ENCODE measurements at places on chromosomes 7 and 10.

DNA sequence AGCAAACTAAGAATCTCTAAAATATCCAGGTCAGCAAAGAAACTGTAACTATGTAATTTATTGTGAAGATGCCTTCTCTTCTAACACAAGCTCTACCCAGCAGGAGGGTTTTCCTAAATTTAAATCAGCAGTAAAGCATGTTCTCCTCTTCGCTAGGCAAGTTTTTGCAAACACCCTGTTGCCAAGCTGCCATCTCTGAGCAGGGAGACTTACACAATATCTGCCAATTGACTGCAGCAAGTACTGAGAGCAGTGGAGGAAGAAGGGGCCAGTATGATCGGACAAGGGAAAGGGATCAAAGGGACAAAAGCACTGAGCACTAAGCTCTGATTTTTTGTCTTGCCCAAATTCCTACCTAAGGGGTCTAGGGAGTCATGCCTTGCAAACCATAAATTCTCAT, 16.0 kb upstream of the LANCL2 start:
- no peak for DNase-seq

- no peak for DNase-seq
Observed at GRCh38 chr7:130648580-130648979, 20.0 kb downstream of the COPG2 start.

DNA sequence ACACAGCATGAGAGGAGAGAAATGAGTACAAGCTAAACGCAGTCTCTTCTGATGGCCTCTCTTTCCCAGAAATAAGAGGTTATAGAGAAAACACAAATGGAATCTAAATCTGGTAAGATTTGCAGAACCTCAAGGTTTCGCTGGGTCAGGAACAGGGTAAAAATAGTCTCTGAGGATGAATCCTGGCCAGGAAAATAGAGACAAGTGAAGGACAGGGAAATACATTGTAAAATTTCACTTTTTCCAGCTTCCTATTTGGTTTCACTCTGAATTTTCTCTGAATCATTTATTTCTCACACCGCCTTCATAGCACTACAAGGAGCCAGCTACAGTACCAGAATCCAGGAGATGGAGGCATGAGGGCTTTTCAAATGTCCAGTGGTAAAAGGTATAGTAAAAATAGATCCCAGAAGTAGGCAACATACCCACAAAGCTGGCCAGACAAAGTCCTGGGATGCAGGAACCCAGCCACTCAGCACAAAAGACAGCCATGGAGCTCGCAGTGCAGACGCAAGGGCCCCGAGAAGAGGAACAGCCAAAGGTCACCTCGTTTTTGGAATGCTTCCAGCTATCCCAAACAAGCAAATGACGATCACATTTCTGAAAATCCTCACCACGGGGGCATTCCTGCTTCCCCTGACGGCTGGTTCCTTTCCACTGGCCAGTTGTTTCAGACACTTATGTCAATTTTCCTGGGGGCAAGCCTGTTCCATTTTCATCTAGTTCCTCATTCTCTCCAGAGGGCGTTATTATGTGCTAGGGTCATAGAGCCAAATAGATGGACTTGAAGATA, 21.5 kb upstream of the IKZF1 start:
- no peak for DNase-seq

DNA sequence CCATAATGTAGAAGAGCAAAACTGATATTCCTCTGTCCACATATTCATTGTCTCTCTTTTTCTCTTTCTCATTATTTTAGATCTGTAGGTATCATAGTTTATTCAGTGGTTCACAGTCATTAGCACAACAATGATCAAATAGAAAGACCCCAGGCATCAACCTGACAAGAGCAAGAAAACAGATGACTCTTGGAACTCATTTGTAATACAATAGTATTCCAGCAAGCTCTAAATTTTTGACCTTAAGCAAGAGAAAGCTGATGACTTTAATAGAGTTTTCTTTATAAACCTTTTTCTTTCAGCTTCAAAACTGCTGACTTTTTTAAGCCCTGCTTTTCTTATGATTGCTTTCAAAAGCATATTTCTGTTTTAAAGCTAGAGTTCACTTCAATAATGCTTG, 507.5 kb upstream of the SORCS1 start:
- DNase-seq = no peak

GRCh38 chr10:24351961-24352360, 143.0 kb downstream of the KIAA1217 start:
- DNase-seq = no peak

- no peak for DNase-seq
Observed at GRCh38 chr7:130945411-130945811, 211.4 kb upstream of the KLF14 start.

DNA sequence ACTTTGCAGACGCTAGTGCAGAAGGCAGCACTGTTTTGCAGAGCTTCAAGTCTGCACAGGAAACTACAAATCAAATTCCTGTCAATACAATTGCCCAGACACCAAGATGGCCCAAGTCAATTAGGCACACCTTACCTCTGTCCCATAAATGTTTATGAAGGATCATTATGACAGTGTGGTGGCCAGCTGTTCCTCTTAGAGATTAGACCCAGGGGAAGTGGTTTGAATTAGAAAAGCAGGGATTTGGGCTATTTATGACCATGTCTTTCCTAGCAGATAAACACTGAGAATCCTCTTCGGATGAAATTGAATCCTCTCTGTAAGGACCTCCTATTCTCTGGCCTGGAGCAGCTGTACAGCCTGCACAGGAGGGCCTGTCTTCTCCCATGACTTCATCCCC, 9.9 kb upstream of the NEUROG3 start:
- no peak for DNase-seq

- DNase-seq = no peak
Observed at GRCh38 chr10:22501413-22501812, 156.1 kb downstream of the SPAG6 start.

GRCh38 chr7:94059746-94060145, 55.6 kb upstream of the BET1 start:
- peak; percentile 72 for DNase-seq

DNA sequence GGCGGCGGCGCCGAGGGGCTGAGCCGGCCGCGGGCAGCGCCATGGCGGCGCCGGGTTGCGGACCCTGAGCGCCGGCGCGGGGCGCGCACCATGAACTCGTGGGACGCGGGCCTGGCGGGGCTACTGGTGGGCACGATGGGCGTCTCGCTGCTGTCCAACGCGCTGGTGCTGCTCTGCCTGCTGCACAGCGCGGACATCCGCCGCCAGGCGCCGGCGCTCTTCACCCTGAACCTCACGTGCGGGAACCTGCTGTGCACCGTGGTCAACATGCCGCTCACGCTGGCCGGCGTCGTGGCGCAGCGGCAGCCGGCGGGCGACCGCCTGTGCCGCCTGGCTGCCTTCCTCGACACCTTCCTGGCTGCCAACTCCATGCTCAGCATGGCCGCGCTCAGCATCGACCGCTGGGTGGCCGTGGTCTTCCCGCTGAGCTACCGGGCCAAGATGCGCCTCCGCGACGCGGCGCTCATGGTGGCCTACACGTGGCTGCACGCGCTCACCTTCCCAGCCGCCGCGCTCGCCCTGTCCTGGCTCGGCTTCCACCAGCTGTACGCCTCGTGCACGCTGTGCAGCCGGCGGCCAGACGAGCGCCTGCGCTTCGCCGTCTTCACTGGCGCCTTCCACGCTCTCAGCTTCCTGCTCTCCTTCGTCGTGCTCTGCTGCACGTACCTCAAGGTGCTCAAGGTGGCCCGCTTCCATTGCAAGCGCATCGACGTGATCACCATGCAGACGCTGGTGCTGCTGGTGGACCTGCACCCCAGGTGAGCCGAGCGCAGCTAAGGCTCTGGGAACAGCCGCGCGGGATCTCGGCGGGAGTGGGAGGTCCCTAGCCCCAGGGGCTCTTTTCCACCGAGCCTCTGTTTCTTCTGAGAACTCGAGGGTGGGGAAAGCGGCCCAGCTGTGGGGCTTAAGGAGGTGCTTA, at the start of gene GPR26:
Gene GPR26 (plus strand): TSS at position 38 of the 919 bp plus-strand sequence. CDS start 53 bp downstream, at position 91.
- DNase-seq = no peak

GRCh38 chr10:121015916-121016315, 164.8 kb downstream of the WDR11 start:
- no peak for DNase-seq

DNA sequence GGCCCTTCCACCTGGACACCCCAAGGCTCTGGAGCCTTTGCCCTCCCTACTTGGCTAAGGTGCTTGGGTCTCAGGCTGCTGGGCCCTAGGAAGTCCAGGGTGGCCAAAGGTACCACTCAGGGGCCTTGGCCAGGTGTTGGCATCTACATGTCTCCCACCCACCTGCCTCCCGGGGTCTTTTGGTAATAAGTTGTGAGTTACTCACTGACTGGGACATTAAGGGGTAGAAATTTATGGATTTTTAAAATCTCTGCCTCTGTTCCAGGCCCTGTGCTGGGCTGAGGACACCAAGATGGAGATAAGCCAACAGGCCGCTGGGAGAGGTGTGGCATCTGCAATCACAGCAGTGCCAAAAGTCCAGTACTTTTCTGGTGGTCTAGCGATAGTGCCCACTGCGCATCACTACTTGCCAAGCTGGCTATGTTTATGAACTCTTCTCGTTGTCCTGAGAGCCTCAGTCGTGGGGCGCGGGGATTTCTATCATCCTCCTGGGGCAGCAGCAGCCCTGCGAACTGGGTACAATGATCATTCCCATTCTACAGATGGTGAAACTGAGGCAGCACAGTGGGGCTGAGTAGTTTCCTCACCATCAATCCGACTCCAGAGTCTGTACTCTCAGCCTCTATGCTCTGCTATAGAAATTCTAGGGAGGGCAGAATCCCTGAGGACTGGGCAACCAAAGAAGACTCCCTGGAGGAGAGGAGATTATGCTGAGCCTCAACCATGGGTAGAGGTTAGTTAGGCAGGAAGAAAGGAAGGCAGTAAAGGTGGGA, 36.2 kb downstream of the TBATA start:
- DNase-seq = no peak

GRCh38 chr7:120991581-120991980, 3.1 kb downstream of the CPED1 start:
- peak; percentile 65 for DNase-seq

DNA sequence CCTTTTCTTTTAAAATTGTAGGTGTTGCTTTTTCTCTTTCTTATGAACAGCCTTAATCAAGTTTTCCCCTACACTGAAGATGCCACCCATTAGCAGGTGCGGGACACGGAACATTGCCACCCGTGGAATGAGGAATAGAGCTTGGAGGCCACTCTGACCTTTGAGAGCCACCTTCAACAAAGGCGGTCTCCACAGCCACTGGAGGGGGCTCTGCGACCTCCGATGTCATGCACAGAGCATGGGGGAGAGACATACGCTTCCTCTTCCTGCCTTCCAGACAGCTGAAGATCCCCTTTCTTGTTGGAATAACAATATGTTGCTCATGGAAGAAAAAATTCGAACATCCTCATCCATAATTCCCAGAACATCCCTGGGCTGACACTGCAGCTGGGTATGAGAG, 39.1 kb downstream of the ADARB2 start:
- DNase-seq = no peak

DNA sequence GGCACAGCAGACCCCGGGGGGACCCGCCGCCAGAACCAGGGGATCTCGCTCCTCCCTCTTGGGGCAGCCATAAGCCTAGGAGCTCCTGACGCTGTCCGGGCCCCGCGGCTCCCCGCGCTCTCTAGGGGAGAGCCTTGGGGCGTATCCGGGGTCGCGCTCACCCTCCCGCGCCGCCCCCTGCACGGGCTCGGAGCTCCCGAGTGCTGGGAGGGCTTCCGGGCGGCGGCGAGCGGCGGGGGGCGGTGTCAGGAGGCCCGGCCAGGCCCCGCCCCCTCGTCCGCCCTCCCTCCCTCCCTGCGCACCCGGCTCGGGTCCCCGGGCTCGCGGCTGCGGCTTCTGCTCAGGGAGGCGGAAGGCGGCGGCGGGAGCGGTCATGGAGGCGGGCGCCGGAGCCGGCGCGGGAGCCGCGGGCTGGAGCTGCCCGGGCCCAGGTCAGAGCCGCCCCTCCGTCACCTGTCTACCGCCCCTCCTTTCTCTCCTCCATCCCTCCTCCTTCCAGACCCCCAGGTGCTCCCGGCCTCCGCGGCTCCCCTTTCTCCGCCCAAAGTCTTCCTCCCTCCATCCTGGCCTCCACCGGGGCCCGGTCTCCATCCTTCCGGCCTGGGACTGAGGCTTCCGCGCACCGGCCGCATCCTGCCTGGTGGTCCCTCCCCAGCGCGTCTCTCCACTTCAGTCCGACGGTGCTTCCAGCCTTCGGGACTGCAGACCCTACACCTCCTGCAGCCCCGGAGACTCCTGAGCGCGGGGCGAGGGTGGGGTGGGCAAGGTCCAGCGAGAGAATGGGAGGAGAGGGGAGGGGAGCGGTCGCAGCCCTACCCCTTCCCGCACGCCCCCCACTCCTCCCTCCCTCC, at the start of gene CCDC136:
Gene CCDC136 (plus strand): TSS at position 848 of the 851 bp plus-strand sequence. CDS start 444 bp downstream, outside the sequence.
- peak; percentile 59 for DNase-seq

GRCh38 chr7:105278973-105279687, 109.6 kb downstream of the SRPK2 start:
- no peak for DNase-seq

GRCh38 chr10:71750124-71750841, 23.0 kb downstream of the VSIR start:
- DNase-seq = no peak

DNA sequence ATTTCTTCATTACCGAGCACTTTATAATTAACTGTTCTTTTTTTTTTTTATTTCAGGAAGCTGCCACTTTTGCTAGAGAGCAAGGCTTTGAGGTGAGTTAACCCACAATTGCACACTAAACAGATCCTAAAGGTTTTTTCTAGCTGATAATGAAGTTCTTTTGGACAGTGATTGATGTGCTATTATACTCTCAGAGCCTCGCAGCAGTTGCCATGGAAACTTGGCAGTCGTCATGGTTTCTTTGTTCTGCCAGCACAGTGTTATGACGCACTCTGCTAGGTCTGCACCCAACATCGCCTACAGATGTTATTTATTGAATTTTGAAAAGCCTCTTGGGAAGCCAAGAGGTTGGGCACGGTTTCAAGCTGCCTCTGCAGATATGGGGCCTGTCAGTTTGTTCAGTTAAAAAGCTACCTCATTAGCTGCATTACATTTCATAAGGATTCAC, 237.2 kb upstream of the KAT6B start:
- peak; percentile 99 for DNase-seq

DNA sequence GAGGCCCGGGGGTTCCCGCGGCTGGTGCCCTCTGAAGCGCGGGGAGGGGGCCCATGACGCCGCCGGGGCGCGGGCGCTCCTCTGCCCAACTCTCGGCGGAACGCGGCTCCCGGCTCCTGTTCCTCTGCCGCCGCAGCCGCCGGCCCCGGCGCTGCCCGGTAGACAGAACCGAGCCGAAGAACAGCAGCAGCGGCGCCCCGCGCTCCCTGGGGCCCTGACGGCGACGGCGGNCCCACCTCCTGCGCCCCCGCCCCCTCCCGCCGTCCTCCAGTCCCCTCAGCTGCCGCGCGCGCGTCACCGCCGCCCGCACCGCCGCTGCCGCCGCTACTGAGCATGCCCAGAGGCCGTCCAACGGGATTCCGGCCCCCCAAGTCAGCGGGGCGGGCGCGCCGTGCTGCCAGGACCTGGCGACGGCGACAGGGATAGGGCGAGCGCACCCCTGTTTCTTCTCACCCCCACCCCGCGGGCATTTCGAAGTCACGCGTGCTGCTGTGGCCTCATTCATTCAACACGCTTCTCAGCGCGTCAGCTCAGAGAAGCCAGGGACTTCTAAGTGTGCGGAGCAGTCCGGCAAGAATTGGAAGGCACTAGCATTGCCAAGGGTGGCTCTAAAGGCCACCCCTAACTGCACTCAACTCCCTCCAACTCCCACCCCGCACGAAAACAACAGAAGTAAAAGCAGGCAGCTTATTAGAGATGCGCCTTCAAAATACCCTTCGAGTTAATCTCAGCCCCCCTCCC, at the start of gene IPMK:
Gene IPMK (minus strand): TSS at position 182 of the 741 bp plus-strand sequence. CDS start 283 bp downstream, outside the sequence.
- peak; percentile 91 for DNase-seq

GRCh38 chr7:138875794-138876193, 77.8 kb upstream of the ATP6V0A4 start:
- peak; percentile 55 for DNase-seq

- DNase-seq = no peak
Observed at GRCh38 chr10:122503886-122504609, 42.7 kb downstream of the HTRA1 start.

Measured in foreskin fibroblast (primary cell).